ENCODE measurements at places on chromosomes 5 and 9.

GRCh38 chr5:118040496-118040895 lies 947.9 kb downstream of the DTWD2 start:
- DNase-seq = no peak

- DNase-seq = no peak
These were observed 1.7 kb downstream of the TPM2 start for GRCh38 chr9:35687972-35688557.

DNA sequence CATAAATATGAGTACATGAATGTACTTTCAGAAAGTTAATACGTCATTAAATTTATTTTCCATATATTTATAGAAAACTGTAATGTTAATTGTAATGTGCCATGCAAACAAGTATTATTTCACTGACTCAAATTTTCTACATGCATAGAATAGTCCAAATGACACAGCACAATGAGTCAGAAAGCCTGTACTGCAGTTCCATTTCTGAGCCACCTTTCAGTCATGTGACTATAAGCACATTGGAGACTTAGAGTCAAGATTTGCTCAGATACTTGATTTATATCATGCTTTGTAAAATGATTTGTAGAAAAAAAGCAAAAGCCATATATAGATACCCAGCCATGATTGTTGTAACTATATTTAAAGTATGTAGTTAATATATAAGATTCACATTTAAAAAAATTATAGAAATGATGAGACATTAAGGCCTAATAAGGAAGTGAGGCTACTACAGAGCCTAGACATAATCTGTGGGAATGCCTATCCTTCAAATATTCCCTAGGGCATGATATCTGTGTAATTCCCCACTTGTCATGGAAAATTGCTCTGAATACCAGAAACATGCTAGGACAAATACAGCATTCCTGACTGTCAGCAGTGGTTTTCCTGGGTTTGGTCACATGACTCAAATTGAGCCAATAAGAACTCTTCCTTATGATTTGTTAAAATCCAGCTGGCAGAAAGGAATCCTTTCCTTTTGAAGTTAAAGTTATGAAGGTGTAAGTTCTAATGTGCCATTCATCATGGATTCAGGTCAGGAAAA lies 50.0 kb downstream of the PTPRD start:
- DNase-seq = no peak

- DNase-seq = no peak
These were observed 97.8 kb upstream of the IQGAP2 start for GRCh38 chr5:76305269-76305668.

- DNase-seq = no peak
These were observed 103.5 kb downstream of the ADAMTS19 start for GRCh38 chr5:129563585-129563984.
